Inflammatory macrophage treated with lipopolysaccharide for 4 hours (primary cell): ENCODE measurements at places on chromosomes 16 and 17.
A peak's percentile ranks its signal among the peaks of the same experiment; 100 is the strongest.

DNA sequence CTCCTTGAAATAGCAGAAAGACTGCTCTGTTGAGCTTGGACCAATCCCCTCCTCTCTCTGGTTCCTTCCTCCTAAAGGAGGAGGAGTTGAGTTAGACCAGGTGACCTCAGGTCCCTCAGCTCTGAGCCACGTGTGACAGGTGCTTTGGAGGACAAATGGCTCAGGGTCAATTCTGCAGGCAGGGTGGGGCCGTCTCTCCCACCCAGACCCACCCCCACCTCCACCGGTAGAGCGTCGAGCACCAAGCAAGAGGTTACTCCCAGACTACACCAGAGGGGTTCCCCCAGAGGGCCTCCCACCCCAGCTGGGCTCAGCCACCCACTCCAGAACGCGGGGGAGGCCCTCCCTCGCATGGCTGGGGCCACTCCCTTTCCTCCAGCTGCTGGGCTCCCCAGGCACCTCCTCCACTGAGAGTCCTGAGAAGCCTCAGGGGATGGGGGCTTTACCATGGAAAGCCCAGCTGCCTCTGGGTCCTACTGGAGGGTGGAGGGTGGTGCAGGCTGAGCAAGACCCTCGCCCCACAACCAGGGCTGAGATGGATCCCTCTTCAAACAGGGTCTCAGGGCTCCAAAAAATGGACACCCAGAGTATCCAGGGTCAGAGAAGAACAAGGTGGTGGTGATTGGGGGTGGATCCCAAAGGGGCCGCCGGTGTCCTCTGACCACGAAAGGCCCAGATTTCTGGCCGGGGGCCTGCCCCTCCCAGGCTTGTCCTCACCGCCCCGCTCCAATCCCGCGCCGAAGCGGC lies 7.6 kb downstream of the MYO1C start:
- peak; percentile 22 for DNase-seq

GRCh38 chr17:57431415-57431814 lies 175.1 kb downstream of the MSI2 start:
- no peak for DNase-seq

DNA sequence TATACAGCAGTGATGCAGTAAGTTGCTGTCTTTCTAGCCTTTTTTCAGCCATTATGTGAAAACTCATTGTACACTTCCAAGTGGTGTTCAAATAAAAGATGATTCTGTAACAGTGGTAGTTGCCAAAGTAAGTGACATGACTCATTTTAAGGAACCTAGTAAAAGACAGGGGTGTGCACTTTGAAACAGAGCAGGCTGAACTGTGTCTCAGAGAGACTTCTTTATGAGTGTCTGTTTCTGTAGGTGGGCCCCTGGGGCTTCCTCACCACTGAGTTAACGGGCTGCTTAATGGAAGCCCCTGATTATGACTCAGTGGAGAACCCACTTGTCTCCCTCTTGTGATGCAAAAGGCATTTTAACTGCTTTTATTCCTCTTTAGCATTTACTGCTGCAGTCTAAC lies 147.3 kb downstream of the PCTP start:
- DNase-seq, result no peak

GRCh38 chr17:76088041-76088867 lies 9.3 kb downstream of the ZACN start:
- DNase-seq, result no peak

DNA sequence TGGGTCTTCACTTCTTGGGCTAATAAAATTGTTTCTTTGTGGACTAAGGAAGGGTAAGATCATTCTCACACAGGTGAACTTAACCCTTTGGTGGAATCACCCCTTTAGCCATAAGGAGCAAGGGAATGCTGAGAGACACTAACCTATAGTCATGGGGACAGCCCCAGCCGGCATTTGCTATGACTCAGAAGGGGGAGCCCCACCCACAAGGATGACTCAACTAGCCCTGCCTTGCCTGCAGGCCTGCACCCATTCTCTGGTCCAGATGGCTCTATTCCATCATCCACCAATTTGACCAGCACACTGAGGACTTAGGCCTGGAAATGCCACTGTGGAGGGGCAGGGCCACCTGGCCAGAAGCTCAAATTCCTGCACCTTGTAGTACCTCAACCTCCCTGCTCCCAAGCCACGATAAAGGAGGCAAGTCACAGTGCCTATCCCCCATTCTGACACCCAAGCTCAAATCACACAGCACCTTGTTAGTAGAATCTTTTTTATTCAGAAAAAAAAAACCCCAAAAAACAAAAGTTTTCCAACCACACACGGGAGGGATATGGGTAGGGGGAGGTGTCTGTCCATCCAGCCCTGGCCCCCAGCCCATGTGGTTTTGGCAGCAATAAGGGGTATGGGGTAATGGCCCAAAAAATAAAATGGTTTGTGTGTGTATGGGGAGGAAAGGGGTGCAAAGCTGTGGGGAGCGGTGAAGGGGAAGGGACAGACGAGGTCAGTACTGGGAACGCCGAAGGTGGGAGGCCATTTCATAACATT lies 3.0 kb downstream of the PFN1 start:
- DNase-seq, result peak; percentile 93

DNA sequence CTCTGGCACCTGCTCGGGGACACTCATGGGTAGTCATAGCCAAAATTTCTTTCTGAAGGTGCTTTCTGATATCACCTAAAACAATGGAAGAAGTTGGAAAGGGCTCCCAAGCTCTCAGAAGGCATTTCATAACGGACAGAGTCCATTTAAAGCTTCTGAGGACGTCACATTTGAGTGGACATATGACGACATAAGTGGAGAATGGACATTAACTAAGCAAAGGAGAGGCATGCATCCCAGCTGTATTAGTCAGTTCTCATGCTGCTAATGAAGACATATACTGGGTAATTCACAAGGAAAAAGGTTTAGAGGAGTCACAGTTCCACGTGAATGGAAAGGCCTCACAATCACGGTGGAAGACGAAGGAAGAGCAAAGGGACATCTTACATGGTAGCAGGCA lies 260.2 kb upstream of the DYNLRB2 start:
- DNase-seq, result no peak

DNA sequence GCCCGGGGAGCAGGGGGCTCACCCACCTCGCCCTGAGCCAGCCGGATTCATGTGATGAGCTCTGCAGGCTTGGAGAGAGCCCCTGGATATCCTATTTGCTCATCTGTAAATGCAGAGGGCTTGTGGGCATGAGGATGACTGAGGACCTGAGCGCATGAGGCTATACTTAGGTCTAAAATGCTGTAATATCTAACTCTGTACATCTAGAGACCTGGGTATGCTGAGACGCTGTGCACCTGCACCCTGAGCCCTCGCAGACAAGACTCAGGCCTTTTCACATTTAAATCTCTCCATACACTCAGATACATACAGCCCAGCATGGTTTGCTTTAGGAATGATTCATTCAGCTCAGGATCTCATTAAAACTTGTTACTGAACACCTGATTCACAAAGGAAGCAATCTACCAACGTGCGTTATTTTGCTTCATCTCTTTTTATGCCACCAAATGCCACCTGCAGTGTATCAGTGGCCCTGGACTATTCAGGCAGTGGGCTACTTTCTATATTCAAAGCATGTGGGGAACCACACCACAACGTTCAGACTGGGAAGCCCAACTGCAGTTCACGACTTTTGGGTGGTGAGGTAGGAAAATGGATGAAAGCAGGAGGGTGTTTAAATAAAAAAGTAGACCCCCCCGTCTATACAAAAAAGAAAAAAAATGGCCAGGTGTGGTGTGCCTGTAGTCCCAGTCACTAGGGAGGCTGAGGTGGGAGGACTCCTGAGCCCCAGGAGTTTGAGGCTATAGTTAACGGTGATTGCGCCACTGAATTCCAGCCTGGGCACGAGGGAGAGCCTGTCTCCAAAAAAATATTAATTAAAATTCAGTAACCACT lies 12.0 kb downstream of the USP7 start:
- DNase-seq, result no peak

DNA sequence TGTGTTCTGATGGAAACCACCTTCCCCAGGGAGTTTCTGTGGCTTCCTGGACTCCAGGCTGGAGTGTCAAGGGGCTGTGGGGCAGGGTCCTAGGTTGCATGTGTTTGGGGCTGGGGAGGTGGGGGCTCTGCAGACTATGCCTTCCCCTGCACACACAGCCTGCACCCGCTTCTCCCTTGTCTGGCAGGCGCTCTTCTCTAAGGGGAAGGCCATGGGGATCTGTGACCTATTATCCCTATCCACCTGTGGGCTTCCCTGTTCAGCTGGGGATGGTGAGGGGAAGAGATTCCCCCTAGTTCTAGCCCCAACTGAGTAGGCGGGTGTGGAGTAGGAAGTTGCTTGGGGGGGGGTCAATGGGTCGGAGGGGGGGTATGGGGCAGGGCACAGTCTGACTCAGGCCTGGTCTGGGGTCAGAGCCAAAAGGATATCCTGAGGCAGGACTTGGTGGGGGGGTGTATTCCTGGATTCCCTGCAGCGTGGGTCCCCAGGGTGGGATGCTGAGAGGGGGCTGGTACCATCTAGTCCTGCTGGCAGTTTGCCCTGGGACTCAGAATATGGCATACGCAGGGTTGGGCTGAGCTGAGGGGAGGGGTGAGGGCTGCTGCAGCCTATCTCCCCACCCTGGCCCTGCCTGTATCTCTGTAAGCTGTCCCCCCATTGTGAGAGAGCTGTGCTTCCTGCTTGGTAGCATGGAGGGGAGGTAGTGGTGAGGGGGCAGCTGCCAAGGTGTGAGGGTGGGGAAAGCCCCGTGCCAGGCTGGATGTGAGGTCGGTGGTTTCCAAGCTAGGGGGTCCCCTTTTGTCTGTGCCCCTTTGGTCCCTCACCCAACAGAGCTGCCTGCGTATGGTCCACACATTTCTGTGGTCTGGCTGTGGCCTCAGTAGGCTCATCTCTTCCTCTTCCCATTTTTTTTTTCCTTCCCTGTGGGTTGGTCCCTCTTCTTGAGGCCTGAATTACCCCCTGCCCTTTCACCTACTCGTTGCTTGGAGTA lies 14.7 kb downstream of the RARA start:
- peak; percentile 44 for DNase-seq

DNA sequence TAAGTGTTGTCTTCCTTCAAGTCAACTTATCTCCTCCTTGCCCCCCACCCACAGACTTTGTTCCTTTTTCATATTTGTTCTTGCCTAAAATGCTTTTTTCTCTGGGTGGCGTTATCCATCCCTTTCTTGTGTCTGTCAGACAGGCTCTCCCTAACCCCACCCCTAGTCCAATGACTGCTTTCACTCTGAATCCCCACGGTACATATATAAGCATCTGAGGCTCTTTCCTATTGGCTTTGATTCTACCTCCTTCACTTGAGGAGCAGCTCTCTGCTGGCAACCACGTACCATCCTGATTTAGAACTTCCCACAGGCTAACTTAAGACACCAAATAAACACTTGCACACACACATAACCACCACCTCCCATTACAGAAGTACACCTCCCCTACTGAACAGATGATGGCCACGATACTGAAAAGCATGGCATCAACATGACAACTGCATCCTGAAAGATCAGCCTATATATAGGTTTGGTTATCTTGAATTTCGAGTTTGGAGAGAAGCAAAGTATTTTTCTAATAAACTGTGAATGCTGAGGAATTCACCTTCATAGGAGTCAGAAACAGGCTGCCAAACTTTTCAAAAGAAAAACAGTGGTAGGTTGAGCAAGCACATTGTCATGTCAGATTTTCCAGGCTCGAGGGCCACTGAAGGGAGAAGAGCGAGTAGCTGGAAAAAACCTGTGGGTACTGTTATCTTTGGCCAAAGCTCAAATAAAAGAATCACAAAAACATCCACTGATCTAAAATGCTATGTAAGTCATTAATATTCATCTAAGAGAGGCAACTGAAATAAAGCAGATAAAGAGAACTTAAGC lies 24.3 kb downstream of the STAT3 start:
- DNase-seq, result no peak

DNA sequence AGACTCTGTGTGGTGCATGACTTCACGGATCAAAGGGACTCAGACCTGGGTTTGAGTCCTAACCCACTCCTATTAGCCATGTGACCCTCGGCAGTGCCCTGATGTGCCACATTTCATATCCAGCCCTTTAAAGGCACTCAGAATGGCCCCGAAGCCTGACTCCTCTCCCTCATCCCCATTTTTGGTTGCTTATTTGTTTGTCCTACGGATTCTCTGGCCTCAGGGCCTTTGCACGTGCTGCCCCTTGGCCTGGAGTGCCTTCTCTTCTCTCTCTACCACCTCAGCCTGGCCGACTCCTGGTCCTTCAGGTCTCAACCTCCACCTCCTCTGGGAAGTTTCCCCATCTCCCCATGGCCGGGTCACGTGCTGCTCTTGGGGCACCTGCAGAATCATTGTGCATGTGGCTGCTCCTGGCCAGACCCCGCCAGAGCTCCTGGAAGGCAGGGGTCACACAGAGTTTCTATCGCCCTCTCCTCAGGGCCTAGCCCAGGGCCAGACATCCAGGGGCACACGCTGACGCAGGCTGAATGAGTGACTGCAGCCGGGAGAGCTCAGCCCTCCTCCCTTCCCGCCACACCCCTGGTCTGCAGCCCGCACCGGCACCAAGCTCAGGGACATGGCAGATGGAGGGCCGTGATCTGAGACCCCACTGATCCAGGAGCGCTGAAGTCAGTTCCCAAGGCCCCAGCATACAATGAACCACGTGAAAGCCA lies 22.0 kb upstream of the CIBAR2 start:
- no peak for DNase-seq

DNA sequence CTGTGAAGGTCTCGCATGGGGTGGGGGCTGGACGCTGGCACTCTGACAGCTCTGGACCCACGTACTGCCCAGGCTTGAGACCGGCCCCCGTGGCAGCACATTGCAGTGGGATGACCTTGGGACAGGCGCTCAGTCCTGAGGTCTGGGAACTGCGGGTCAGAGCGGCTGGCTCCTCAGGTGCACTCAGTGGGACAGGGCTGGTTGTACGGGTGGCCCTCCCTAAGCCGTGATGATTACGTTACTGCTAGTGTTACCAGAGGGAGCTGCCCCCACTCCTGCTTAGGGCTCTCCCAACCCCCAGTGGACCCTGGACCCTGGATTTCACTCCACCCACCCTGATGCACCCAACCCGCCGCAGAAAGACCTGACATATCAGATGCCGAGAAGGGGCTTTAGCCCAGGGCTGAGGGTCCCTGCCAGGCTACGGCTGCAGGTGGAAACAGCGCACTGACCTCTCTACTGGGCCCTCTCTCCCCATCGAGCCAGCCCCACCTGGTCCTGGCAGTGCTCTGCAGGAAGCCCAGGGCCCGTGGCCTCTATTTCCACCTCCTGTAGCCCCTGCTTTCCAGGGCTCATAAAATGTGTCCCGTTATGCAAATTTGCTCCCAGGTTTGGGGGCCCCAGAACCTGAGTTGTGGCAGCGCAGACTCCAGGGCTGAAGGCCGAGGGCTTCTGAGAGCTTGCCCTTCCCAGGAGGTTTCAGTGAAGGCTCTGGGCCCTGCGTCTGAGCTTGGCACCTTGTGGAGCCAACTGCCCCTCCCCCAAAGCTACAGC lies 77.2 kb downstream of the RTN4RL1 start:
- DNase-seq, result no peak
